ENCODE measurements at places on chromosomes 16 and 17.

GRCh38 chr16:87966064-87966645 is 14.9 kb downstream of the BANP start:
- no peak for DNase-seq

GRCh38 chr16:11014136-11014535 is 69.8 kb downstream of the CLEC16A start:
- no peak for DNase-seq

DNA sequence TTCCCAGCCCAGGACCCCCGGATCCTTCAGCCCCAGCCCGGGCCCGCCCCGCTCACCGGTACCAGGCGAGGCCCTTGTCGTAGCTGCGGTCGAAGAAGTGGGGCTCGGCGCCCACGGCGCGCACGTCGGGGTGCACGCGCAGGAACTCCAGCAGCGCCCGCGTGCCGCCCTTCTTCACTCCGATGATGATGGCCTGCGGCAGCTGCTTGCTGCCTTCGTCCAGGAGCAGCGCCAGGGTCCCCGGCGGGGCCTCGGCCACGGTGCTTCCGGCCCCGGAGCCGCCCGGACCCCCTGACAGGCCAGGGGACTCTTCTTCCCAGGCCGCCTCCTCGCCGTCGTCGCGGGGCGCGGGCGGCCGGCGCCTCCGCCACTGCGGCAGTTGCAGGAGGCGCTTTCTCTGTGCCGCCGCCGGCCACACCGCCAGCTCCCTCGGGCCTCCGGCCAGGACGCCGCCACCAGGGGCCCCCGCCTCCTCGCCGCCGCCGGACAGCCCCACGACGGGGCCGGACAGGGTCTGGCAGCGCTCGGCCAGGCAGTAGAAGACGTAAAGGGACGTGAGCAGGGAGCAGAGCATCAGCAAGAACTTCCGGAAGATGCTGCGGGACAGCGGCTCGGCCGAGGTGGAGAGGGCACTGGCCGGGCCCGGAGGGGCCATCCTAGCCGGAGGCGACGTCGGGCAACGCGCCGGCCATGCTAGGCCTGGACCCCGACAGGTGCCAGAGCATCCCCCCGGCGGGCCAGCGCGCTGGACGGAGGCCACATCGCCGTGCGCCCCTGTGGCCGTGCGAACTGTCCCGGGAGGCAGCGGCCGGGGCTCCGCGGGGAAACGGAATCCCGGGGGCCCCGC is 1.0 kb downstream of the HS3ST3A1 start:
- no peak for DNase-seq

- no peak for DNase-seq
These were observed 59.5 kb upstream of the CDC42EP4 start for GRCh38 chr17:73371285-73371684.

DNA sequence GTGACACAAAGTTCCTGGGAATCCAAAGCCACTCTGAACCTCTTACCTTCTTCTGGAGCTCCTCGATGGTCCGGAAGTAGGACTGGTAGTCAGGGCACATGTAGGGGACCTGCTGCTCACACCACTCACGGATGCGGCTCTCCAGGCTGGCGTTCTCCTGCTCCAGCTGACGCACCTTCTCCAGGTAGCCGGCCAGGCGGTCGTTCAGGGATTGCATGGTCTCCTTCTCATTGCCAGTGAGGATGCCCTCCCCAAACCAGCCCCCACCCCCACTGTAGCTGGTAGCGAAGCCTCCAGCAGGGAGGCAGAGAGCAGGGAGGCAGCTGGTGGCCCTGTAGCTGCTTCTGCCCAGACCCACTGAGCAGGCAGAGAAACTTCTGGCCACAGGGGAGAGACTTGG is 370 bp downstream of the KRT35 start:
- no peak for DNase-seq

GRCh38 chr17:18246880-18247612 is 11.5 kb downstream of the FLII start:
- DNase-seq: peak; percentile 74

DNA sequence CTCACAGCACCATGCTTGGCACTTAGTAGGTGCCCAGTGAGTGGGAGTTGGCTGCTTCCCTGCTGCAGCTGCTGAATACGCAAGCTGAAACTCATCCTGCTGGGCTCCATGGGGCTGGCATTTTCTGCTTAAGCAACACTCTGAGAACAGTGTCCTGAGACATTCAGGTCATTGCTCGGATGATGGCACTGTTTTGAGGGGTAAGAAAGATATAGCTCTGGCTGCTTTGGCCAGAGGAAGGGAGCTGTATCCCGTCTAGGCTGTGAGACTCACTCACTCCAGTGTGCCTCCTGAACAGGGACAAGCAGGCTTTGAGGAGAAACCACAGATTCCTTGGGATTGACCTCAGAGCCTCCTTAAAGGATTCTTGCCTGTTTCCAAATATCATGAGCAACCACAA is 120.5 kb downstream of the CLEC16A start:
- no peak for DNase-seq

- DNase-seq: no peak
These were observed 27.3 kb upstream of the UBE2G1 start for GRCh38 chr17:4393806-4394205.

DNA sequence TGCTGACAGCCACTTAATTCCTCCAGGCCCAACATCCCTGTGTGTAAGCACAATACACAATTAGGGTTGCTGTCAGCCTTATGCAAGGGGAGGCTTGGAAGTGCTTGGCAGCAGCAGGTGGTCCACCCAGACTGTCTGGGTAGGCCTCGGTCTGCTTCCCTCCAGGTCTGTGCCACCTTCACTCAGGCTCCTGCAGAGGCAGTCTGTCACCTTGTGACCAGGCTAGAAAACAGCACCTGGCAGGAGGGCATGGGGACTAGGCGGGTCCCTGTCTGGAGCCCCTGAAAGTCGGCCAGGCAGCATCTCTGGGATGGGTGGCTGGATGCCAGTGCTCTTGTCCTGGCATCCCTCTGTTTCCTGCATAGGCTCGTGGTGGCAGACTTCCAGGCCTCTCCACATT is 578.1 kb downstream of the KCNJ18 start:
- no peak for DNase-seq

- DNase-seq: no peak
These were observed 171.6 kb upstream of the TNRC6C start for GRCh38 chr17:77786740-77787505.
